ENCODE measurements at places on chromosomes 2 and 18. TPM values are rescaled to one million over a fixed set of nuclear protein-coding genes. Genes with fewer than 3 reads are reported as not detected.

The UGT1A9 gene
- total RNA-seq: not detected

The REG3G gene
- not detected for total RNA-seq

The EVX2 gene
- total RNA-seq: not detected

The SERPINB12 gene
- not detected for total RNA-seq

- H3K27ac ChIP-seq: no peak overlapping the region
- peaks cover 15% of the 10 kb centered on the region for H3K4me1 ChIP-seq
- peaks cover 28% of the 10 kb centered on the region for H3K27me3 ChIP-seq
- no peaks in the 10 kb centered on the region for H3K36me3 ChIP-seq
- no peak overlapping the region for H3K4me3 ChIP-seq
Observed at GRCh38 chr18:28175930-28176697, 816 bp downstream of the CDH2 start.

- no peaks in the 10 kb centered on the region for H3K27me3 ChIP-seq
- H3K36me3 ChIP-seq: peaks cover 12% of the 10 kb centered on the region
- DNase-seq: no peak
Observed at GRCh38 chr18:12679183-12679786, 21.4 kb upstream of the SPIRE1 start.

DNA sequence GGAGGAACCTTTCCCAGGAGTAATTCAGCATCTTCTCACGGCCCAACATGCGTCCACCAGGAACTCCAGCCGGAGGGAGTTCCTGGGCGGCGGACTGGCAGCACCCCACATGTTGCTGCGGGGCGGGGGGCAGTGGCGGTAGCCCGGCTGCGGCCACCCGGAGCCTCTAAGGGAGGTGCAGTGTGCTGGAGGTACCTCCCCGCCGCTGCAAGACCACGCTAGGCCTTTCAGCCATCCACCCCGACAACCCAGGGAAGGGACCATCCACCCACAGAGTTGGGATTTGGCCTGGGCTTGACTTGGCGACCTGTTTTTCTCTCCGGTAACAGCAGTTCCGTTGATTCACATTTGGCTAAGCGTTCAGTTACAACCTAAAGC lies 625 bp downstream of the LYPD6 start:
- H3K4me3 ChIP-seq: no peak overlapping the region
- peaks cover 10% of the 10 kb centered on the region for H3K4me1 ChIP-seq
- H3K27me3 ChIP-seq: peaks cover 24% of the 10 kb centered on the region
- no peaks in the 10 kb centered on the region for H3K36me3 ChIP-seq
- DNase-seq: no peak
- no peak overlapping the region for H3K27ac ChIP-seq

GRCh38 chr2:65277791-65278483 lies 50.3 kb downstream of the ACTR2 start:
- no peak for DNase-seq
- no peak overlapping the region for H3K4me3 ChIP-seq
- no peak overlapping the region for H3K27ac ChIP-seq
- no peaks in the 10 kb centered on the region for H3K27me3 ChIP-seq
- H3K4me1 ChIP-seq: no peaks in the 10 kb centered on the region
- peaks cover 6% of the 10 kb centered on the region for H3K36me3 ChIP-seq

The PLA2R1 gene
- total RNA-seq: not detected

GRCh38 chr18:62069556-62069955 lies 117.3 kb downstream of the PIGN start:
- no peak for DNase-seq
- no peak overlapping the region for H3K27ac ChIP-seq
- H3K4me3 ChIP-seq: no peak overlapping the region
- H3K36me3 ChIP-seq: no peaks in the 10 kb centered on the region

DNA sequence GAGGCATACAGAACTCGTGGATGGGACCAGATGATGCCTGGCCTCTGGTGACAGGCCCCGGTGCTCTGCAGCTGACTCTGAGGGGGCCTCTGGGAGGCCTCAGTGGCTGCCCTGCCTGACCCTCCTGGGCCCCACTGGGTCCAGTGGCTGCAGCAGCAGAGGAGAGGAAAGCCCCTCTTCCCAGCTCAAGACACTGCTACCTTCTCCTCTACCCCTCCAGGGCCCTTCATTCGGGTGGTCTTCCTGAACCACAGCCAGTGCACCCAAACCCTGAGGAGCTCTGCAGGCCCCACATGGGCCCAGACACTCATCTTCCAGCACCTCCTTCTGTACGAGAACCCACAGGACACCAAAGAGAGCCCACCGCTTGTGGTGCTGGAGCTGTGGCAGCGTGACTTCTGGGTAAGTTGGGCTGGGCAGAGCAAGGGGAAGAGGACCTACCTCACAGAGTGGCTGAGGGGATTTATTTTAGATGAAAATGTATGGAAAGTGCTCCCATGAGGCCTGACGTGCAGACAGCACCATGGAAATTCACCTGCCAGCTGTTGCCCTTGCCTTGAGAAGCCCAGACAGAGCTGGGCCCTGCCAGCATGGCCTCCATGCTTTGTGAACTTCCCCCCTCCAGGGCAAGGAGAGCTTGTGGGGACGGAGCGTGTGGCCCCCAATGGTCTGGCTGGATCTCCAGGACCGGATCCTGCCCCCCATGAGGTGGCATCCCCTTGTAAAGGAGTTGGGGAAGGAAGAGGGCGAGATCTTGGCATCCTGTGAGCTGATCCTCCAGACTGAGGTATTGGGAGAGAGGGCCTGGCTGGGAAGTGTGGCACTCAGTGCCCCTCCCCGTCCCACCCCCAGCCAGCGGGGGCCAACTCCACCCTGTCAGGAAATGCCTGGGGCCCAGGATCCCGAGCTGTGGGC lies 46.3 kb downstream of the LMAN2L start:
- no peaks in the 10 kb centered on the region for H3K27me3 ChIP-seq
- H3K4me3 ChIP-seq: no peak overlapping the region
- no peaks in the 10 kb centered on the region for H3K4me1 ChIP-seq
- H3K27ac ChIP-seq: no peak overlapping the region
- DNase-seq: no peak

The NT5DC4 gene
- 0.45 TPM for total RNA-seq

- H3K27ac ChIP-seq: no peak overlapping the region
- no peak overlapping the region for H3K4me3 ChIP-seq
- no peaks in the 10 kb centered on the region for H3K4me1 ChIP-seq
- no peak for DNase-seq
Observed at GRCh38 chr2:172813314-172813888, 77.8 kb downstream of the RAPGEF4 start.

DNA sequence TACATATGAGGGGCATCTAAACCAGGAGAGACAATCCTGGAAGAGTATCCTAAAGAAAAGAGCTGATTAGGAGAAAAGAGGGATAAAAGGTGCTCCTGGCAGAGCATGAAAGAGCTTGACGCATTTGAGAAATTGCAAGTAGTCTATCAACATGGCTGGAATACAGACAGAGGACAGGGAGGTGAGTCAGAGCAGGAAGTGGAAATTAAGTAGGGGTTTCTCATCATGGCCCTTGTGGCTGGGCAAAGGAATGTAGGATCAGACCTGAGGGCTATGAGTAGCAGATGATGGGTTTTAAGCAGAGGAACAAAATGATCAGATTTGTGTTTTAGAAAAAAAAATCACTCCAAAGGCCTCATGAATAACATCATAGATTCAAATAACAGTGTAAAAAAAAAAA lies 49.2 kb upstream of the UGP2 start:
- no peaks in the 10 kb centered on the region for H3K36me3 ChIP-seq
- H3K4me1 ChIP-seq: no peaks in the 10 kb centered on the region
- no peak overlapping the region for H3K27ac ChIP-seq
- no peaks in the 10 kb centered on the region for H3K27me3 ChIP-seq
- DNase-seq: no peak

GRCh38 chr2:16212321-16212720 lies 272.0 kb downstream of the MYCN start:
- no peaks in the 10 kb centered on the region for H3K27me3 ChIP-seq
- H3K27ac ChIP-seq: no peak overlapping the region
- H3K4me3 ChIP-seq: no peak overlapping the region
- no peaks in the 10 kb centered on the region for H3K36me3 ChIP-seq

The UGT1A5 gene
- not detected for total RNA-seq

GRCh38 chr2:48107326-48107925 lies 201.1 kb upstream of the FBXO11 start:
- H3K27ac ChIP-seq: no peak overlapping the region
- H3K27me3 ChIP-seq: no peaks in the 10 kb centered on the region
- no peak overlapping the region for H3K4me3 ChIP-seq

The MREG gene
- total RNA-seq: 4.0 TPM

DNA sequence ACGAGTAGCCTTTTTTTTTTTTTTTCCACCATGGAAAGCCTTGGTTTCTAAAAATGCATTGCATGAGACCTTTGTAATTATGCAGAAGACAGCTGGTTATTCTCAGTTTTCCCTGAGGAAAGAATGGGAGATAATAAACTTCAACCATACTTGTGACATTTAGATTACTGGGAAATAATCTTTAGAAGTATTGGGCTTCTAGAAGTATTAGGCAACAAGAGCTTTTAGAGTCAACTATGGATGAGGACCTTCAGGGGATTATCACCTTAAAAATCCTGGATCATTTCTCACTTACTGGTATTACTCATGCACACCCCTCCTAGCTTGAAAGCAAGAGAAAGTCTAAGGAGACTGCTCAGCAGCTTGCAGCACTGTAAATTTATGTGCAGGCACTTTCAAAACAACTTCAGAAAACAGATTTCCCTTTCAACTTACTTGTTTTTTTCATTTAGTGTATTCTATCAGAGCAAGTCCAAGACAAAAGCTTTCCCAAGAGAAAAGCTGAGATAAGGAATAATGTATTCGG lies 175.9 kb downstream of the NRXN1 start:
- H3K4me3 ChIP-seq: no peak overlapping the region
- H3K27ac ChIP-seq: no peak overlapping the region
- DNase-seq: no peak
- H3K27me3 ChIP-seq: no peaks in the 10 kb centered on the region
- no peaks in the 10 kb centered on the region for H3K36me3 ChIP-seq
- H3K4me1 ChIP-seq: no peaks in the 10 kb centered on the region

DNA sequence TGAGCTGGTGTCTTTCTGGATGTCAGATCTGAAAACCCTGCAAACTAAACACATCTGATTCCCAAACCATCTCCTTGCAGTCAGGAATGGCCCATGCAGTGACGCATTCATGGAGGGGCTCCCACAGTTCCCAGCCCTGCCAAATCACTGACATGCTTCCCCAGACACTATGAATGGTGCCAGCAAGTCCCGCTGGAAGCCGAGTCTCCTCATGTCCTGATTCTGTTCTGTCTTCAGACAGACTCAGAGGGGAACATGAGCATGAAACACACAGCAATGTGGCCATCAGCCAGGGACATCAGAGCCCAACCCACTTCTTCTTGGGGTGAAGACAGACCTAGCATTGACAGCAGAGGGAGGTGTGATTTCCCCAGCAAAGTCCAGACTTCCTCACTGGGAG lies 83.7 kb downstream of the TTC32 start:
- H3K27me3 ChIP-seq: peaks cover 3% of the 10 kb centered on the region
- no peak overlapping the region for H3K4me3 ChIP-seq
- no peaks in the 10 kb centered on the region for H3K36me3 ChIP-seq
